ENCODE measurements at places on chromosomes 3 and 15.

GRCh38 chr3:3281024-3281423 lies 101.5 kb upstream of the CRBN start:
- no peak for DNase-seq

DNA sequence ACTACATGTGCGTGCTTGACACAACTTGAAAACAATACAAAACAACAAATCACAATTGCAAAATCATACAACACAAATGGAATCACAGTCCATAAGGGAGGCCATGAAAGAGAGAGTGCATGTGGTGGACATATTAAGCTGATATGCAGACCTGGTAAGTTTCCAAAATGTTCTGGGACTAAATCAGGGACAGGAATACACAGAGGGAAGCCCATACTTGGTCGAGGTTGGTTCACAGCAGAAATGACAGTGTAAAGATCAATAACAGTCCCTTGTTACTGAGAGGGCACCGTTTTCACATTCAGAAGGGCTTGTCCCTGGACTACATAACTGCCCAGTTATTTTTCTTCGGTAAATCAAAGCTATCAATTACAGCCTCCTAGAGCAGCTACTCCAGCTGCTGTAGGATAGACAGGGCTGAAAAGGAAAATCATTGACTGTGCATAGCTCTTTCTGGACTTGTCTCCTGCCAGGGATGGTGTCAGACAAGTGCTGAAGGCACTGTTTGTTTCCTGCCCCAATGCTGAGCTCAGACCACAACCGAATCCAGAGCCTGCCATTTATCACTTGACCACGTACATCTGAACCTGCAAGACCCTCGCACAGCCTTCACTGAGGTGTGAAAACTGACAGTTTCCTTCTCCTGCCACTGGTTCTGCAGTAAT lies 79.5 kb upstream of the KCNMB2 start:
- DNase-seq = no peak

DNA sequence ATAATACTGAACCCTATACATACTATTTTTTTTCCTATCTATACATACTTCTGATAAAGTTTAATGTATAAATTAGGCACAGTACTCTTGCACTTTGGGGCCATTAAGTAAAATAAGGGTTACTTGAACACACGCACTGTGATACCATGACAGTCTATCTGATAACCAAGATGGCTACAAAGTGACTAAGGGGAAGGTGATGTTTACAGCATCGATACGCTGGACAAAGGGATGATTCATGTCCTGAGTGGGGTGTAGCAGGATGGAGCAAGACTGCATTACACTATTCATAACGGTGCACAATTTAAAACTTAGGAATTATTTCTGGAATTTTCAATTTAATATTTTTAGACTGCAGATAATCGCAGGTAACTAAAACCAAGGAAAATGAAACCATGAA lies 30.0 kb upstream of the SLC2A2 start:
- no peak for DNase-seq

DNA sequence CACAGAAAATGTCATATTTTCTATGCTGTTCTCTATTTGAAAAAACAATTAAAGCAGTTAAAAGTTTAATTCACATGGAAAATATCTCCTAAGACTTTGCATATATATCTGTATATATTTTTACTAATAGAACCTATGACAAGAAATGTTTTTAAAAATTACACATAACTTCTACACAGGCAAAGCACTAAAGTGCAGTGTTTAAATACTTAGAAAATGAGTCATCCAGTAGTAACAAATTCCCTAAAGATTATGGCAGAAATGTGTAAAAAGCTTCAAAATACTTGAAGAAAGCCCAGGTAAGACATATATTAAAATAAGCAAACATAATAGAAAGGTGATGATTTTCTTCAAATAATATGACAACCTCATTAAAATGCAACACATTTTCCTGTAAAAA lies 236.6 kb downstream of the TBC1D5 start:
- no peak for DNase-seq

DNA sequence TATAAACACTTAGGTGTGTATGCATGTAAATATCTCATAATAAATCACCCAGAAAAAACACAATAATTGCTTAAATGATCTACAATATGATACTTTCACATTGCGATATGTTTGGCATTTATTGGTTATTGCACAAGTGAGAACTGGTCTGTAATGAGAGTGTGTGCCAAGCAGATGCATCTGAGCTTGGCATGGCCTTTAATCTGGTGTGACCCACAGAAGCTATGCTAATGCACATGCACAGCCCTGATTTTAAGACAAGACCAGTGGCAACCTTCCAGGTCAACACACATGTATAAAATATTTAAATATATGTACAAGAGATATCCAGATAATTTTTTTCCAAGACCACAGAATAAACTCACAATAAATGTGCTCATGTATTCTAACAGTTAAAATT lies 42.7 kb downstream of the C2CD4A start:
- no peak for DNase-seq

GRCh38 chr3:127552038-127552437 lies 38.5 kb downstream of the TPRA1 start:
- DNase-seq = no peak

GRCh38 chr3:134374105-134374790 lies at the start of gene AMOTL2:
AMOTL2 (minus strand) TSS chr3:134374447; CDS start chr3:134371433, 3,014 bp downstream.
- no peak for DNase-seq

- no peak for DNase-seq
Observed at GRCh38 chr3:154180836-154181691, 59.9 kb downstream of the ARHGEF26 start.

- no peak for DNase-seq
Observed at GRCh38 chr3:56342475-56342874, 125.8 kb downstream of the ERC2 start.

GRCh38 chr3:4409415-4409814 lies 57.7 kb downstream of the SUMF1 start:
- DNase-seq = no peak

DNA sequence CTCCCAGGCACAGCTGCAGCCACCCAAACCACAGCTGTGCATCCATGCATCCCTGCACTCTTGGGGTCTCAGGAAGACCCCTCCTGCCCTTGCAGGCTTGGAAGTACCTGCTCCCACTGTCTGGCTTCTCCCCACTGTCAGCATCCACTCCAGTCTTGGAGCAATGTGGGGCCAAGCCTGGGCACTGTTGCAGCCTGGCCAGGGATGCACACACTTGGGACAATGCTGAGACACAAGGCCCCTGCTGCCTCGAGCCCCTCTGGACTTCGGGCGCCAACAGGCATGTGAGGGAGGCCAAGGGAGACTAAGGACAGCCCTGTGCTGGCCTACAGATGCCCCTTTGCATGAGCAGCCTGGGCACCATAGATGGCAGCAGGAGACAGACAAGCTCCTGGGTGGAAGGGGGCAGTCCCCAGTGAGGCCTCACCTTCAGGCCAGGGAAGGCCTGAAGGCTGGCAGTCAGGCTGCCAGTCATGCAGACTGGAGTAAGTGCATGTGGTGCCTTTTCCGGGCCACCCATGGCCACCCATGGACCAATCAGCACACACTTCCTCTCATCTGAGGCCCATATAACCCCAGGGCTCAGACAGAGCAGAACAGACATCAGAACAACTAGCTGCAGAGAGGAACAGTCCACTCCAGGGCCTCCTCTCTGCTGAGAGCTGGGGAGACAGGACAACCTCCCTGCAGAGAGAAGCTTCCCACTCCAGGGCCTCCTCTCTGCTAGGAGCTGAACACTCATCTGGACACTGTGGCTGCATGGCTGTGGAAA lies 219.0 kb downstream of the VGLL3 start:
- no peak for DNase-seq

DNA sequence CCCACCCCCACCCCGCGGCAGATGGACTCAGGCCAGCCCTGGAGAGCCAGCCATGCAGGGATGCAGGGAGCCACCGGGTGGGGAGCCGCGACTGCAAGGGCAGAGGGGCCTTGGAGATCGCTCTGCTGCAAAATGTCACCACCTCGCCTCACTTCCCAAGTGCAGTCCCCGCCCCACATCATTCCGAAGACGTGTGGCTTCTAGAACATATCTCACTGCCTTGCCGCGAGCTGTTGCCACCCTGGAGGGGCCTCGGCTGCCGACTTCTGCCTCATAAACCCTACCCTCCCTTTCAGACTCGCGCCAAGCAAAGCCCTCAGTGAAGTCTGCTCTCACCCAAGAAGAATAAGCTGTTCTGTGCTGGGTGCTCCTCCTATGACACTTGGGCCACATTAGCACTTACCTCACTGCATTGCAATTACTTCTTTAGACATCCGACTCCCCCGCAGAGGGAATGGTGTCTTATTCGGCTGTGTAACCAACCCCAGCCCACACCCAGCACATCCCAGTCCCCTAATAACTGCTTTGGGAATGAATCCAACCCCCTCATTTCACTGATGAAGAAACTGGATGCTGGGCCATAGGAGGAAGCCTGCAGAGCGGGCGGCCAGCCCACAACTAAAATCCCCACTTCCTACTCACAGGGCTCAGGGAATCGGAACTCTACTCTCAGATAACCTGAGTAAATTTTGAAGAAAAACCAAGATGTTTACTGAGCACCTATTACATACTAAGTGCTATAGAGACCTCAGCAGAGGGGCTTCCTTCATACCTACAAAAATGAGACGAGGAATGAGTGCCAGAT lies 8.6 kb downstream of the TLE3 start:
- DNase-seq = no peak

DNA sequence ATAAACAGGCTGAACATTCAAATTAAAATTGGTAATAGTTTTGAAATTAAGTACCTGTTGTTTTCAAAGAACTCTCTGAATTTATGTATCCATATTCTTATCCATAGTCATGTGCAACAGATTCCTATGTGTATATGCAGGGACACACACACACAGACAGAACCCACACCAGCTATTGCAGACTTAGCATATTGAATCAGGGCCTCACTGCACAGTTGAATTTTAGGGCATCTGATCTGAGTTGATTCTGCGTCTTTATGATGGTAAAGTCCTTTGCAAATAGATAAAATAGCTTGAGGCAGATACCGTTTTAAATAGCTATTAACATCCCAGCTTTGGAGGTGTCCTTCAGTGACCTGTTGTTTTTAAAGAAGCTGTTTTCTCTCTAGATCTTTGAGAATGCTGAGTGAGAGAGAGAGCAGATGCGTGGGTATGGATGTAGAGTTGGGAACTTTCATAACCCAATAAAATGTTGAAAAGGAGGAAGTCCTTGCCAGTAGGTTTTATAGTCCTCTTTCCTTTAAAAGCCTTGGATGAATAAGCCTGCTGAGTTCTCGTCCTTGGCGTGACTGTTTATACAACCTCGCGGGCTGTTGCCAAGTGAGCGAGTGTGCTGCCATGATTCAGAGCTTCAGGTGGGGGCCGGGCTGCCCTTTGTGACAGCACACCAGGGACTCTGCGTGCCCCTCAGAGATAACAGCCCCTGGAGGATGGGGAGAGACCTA lies 18.3 kb downstream of the MYZAP start:
- DNase-seq = no peak

- DNase-seq = no peak
Observed at GRCh38 chr15:81098861-81099651, 35.0 kb upstream of the CFAP161 start.

GRCh38 chr3:55309336-55309735 lies 177.8 kb downstream of the WNT5A start:
- no peak for DNase-seq

DNA sequence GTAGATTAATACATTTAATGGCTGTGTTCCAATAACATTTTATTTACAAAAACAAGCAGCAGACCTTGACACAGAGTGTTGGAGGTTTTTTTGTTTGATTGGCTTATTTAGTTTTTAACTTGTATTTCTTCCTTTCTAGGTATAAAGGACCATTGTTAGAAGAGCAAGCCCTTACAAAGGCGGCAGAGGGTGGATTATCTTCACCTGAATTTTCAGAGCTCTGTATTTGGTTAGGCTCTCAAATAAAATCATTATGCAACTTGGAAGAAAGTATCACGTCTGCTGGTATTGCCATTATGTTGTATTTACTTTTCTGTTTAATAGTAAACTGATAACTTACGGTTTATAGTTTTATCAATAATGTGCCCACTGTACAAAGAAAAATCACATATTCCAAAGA lies 10.0 kb downstream of the FAM98B start:
- DNase-seq = no peak

DNA sequence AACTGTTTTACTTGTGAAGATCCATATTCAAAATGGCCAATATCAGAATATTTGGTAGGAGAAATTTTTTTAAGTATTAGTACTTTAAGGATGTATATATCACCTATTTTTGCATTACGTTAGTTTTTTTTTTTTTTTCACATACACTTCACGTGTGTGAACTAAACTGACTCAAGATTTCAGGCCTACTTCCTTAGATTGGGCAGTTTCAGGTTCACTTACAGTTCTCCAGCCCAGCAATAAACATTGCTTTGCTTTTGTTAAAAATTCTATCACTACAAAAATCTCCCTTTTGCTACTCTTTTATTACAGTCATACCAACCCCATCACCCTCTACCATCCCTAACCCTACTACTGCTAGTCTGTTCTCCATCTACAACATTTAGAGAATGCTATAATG lies 183.6 kb downstream of the KCNH8 start:
- DNase-seq = no peak

DNA sequence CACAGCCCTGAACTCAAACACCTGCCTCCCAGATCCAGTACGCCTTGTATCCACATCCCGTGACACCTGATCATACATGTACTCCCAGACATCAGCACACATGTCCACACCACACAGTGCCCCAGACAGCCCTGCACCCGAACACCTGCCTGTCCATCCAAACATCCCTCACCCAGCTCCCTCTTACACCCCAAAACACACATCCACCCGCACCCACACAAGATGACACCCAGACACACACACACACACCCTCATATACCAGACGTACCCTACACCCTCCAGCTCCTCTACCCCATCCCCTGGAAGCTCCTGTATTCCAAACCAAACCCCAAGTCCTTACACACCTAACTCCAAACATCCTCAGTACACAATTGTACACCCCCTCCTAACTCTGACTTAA lies 735 bp downstream of the CAMK1 start:
- no peak for DNase-seq

GRCh38 chr15:90907838-90908507 lies 4.9 kb downstream of the MAN2A2 start:
- no peak for DNase-seq

GRCh38 chr3:182292591-182292990 lies 500.7 kb upstream of the ATP11B start:
- DNase-seq = no peak

DNA sequence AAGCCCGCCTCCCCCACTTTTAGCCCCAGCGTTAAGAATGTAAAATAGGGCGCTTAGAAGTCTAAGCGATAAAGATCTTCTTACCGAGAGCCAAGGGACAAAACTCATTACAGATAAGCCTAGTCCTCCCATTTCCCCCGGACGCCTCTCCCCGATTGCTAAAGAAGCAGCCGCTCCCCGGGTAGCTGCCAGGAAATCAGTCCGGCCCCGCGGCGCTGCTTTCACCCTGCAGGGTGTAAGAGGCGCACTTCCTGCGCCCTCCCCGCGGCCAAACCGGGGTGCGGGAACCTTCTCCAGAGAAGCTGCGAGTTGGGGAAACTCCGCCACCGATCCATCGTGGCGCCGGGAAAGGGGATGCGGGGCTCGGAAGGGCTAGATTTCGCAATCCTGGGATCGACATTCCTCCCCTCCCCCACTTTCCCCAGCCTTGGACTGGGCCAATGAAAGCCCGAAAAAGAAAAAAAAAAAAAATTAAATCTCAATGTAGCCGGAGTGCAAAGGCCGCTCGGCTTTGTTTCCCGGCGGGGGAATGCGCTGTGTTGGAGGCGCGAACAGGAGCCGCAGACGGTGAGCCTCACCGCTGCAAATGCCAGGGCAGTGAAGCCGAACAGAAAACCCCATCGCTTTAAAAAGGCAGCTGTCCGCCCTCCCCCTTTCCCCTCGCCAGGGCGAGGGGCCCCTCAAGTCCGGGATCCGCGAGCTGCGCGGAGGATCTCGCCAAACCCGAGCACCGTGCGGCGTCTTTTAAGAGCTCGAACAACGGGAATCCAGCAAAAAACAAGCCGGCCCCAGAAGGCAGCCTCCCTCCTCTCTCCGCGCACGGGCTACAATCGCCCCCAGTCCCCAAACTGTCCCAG lies 626 bp upstream of the PTPRG start:
- no peak for DNase-seq

Measured in stimulated activated CD4-positive, alpha-beta T cell treated with anti-CD3 and anti-CD28 coated beads, TNF-alpha, amount 100 ng/mL, for 4 hours (primary cell).